ENCODE measurements at places on chromosomes 5 and 9.

GRCh38 chr5:124162767-124163532 lies 583.5 kb downstream of the ZNF608 start:
- DNase-seq = no peak

DNA sequence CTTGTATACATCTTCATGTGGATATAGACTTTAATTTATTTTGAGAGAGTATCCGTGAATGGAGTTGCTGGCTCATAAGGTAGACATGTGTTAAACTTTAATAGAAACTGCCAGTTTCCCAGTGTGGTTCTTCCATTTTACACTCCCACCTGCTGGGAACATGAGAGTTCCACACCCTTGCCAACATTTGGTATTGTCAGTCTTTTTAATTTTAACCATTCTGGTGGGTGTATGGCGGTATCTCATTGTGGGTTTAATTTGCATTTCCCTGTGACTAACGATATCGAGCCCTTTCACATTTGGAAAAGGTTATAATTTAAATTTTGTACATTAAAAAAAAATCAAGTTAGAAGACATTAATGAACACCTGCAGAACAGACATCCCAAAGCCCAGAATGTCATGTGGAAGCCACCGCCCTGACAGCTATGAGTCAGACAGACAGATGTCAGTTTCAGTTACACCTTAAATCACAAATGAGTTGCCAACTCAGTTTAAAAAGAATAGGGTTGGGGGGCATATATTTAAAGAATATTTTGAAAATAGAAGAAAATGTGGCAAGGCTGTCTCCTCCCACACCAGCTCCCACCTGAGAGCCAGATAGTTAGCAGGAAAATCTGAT lies 36.9 kb downstream of the ANKRD33B start:
- peak; percentile 49 for DNase-seq

- no peak for DNase-seq
Measured at GRCh38 chr9:135601988-135602387, 37.4 kb downstream of the GLT6D1 start.

- no peak for DNase-seq
Measured at GRCh38 chr5:177310757-177311391, 824 bp downstream of the MXD3 start.
